ENCODE measurements at places on chromosomes 13 and 19.

GRCh38 chr19:2213799-2214198 lies 22.3 kb downstream of the PLEKHJ1 start:
- ATAC-seq: no peak

DNA sequence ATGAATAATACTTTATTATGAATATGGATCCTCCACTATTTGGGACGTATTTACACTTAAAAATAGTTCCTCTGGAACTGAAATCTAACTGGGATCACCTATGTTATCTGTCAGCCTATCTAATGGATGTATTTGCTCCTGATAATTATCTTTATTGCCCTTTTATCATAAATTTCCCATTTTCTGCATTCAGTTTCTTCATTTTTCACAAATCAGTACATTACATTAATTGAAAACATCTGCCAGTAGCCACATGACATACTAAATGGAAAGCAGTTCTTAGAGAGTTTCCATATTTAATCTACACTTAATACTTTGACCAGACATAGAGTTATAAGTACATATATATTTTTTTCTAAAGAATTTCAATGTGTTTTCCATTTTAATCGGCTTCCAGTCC lies 888.8 kb downstream of the SLITRK6 start:
- ATAC-seq: no peak

DNA sequence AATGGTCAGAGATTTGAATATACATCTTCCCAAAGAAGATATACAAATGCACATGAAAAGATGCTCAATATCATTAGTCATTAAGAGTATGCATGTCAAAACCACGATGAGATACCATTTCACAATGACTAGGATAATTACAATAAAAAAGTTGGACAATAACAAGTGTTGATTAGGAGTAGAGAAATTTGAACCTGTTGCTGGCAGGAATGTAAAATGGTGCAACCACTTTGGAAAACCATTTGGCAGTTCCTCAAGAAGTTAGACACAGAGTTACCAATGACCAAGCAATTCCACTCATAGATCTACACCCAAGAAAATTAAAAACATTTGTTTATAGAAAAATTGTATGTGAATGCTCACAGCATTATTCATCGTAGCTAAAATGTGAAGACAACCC lies 33.2 kb upstream of the STARD13 start:
- ATAC-seq: no peak

DNA sequence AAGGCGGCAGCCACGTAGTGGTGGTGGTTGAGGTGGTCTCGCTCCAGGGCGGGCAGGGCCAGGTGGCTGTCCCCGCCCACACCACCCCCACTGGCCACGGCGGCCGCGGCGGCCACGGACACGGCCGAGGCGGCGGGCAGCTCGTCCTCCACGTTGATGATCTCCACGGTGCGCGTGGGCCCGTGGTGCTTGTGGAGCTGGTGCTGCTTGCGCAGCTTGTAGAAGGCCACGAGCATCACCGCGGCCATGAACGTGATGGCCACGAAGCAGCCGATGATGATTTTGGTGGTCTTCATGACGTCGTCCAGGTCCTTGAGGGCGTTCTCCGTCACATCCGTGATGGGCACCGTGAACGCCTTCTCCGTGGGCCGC lies 4.0 kb upstream of the ASPDH start:
- no peak for ATAC-seq

DNA sequence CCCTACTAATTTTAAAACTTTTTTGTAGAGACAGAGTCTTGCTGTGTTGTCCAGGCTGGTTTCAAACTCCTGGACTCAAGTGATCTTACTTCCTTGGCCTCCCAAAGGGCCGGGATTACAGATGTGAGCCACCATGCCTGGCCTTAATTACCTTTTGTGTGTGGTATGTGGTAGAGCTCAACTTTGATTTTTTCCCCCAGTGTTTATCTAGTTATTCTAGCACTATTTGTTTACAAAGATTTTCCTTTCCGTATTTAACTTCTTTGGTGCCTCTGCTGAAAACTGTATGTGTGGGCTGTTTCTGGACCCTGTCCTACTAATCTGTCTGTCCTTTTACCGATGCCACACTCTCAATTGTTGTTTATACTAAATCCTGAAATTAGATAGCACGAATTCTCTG lies 9.4 kb upstream of the ERCC5 start:
- no peak for ATAC-seq

- ATAC-seq: no peak
Observed at GRCh38 chr13:112840472-112841302, 128.3 kb upstream of the MCF2L start.

DNA sequence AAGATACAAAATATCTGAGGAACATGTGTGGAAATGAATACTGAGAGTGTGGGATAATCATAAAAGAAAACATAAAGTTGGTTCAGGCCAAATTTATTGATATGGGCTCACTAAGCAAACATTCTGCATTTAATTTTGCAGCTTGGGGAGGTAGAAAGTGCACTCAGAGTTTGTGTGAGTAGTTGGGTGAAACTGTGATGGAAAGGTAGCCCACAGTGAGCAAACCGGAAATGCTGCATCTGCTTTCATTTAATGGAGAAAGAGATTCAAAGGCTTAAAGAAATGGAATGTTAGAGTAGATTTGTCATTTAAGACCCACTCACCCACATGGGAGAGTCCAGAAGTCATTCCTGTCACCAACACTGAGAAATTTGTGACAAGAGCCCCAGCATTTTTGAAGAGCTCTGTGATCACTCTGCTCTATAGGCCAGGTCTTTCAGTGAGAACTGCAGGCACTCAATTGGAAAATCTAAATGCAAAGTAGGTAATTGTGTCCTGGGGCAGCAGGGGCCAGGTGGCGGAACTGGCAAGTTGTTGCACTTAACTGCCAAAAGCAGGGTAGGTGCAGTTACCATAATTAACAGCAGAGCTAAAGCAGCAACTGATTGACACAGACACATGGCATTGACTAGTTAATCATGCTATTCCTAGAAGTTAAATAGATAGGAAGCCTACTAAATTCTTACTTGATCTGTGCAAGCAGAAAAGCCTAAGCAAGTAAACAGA lies 1228.3 kb upstream of the PCDH20 start:
- no peak for ATAC-seq

GRCh38 chr13:29362849-29363604 lies 232.5 kb downstream of the SLC7A1 start:
- peak; percentile 60 for ATAC-seq

GRCh38 chr19:39737351-39737750 lies 478 bp downstream of the CLC start:
- ATAC-seq: no peak

- ATAC-seq: no peak
Observed at GRCh38 chr19:38538386-38538785, 79.4 kb downstream of the MAP4K1 start.

DNA sequence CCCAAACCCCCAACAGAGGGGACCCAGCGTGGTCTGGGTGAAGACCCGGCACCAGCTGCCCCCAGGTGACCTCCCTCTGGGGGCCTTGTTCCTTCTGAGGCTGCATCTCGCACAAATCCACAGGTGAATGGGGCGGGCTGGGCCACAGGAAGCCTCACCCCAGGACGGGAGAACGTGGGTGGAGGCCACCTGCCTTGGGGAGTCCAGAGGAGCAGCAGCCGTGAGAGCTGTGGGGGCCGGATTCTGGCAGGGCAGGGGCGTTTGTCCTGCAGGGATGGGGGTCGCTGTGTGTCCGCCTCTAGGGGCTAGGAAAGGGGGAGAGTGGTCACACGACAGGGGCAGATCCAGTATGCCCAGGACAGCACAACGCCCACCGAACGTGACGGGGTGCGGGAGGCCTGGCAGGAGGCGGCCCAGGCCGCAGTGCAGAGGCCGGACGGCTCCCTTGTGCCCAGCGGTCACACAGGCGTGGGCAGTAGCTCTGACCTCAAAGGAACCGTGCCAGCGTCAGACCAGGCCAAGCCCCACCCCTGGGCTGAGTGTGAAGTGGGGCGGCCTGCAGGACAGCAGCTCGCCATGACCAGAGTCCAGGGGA lies 6.7 kb downstream of the POLR2E start:
- peak; percentile 6 for ATAC-seq

DNA sequence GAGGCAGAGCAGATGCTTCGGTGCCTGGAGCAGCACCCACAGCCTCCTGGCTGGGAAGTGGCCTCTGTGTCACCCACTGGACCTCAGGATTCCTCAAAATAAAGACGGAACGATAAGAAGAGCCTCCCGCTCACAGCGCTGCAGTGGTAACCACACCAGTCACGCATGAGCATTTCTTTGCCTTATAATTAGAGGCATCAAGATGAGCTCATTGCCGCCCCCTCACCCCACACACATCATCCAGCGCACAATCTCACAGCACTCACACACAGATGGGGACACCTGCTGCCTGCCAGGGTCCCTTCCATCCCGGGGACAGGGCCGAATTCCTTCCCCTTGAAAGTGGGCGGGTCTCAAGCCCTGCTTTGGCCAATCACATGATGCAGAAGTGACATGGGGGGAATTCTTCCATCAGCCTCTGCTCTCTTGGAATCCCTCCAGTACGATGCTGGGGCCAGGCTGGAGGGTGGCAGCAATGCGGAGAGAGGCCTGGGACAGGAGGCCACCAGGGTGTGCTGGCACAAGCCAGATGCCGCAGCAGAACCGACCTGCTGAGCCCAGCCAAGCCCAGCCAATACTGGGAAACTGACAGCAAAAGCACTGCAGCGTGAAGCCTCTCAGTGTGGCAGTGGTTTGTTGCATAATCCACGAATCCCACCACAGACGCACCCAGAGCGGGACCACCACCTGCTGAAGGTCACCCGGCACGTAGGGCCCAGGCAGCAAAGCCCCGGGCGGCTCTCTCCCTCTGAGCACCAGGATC lies 16.0 kb downstream of the PIP5K1C start:
- ATAC-seq: no peak

GRCh38 chr19:19205416-19206410 lies 2.5 kb upstream of the NR2C2AP start:
- no peak for ATAC-seq

GRCh38 chr19:6213266-6213595 lies 66.5 kb downstream of the MLLT1 start:
- ATAC-seq: no peak

GRCh38 chr13:81458170-81458569 lies 1117.2 kb upstream of the SPRY2 start:
- no peak for ATAC-seq

- ATAC-seq: no peak
Observed at GRCh38 chr13:60094385-60095088, 69.2 kb downstream of the DIAPH3 start.

DNA sequence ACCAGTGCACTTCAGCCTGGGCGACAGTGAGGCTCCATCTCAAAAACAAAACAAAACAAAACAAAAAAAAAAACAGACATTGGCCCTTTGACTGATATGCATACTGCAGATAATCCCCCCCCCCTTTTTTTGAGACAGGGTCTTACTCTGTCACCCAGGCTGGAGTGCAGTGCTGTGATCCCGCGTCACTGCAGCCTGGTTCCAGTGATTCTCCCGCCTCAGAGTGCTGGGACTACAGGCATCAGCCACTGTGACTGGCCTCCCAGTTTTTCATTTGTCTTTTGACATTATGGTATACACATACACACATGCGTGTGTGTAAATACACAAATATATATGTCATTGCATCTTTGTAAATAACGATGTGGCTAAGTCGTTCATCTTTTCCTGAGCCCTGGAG lies 61.8 kb downstream of the ATP11A start:
- no peak for ATAC-seq

GRCh38 chr19:49437231-49437630 lies 4.1 kb downstream of the SLC17A7 start:
- ATAC-seq: no peak

DNA sequence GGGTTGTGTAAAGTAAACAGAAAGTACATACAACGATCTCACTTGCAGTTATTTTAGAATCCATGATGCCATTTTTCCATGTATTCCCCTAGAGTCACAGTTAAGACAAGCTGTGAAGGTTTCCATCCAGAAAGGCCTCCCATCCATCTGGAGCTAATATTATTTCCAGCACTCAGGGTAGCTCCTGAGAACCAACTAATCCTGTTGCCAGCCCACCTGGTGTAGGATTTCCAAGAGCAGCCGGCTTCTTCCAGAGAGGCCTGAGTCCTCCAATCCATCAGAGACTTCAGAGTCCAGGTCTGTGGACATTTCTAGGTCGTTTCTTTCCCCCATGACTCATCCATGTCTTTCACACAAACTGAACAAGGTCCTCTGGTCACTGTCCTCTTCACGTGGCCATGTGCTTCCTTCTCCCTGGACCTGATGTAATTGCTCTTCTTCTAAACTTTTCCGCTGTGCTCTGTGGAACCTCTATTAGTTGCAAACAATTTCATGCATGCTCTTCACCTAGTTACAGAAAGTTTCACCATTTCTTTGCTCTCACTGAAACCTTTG lies 270.3 kb upstream of the TMTC4 start:
- no peak for ATAC-seq

DNA sequence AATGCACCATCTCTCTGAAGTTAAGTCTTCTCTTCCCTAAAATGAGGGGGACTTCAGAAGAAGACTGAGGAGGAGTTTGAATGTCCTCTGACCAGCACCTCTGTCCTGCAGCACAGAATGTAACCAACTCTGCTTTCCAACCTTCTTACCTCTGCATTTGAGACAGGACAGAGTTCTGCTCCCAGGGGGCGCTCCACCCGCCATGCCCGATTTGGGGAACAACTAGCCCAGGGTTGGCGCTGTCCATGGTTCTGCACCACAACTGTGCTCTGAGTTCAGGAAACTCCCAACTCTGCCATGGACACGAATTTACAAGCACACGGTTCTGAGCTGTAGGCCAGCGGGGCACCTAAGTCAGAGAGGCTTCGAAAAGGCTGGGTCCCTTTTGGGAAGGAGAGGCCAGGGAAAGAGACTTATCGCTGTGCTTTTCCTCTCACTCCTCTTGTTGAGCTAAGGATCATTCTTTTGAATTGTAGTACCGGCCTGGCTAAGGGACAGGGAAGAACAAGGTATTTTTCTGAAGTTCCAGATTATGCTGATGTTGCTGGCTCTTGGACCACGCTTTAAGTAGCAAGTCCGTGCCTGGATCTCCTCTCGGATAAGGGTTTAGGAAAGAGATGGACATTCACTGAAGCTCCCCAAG lies 22.2 kb downstream of the SIGLEC5 start:
- ATAC-seq: no peak

- ATAC-seq: no peak
Observed at GRCh38 chr19:54877471-54877870, 3.4 kb downstream of the FCAR start.

DNA sequence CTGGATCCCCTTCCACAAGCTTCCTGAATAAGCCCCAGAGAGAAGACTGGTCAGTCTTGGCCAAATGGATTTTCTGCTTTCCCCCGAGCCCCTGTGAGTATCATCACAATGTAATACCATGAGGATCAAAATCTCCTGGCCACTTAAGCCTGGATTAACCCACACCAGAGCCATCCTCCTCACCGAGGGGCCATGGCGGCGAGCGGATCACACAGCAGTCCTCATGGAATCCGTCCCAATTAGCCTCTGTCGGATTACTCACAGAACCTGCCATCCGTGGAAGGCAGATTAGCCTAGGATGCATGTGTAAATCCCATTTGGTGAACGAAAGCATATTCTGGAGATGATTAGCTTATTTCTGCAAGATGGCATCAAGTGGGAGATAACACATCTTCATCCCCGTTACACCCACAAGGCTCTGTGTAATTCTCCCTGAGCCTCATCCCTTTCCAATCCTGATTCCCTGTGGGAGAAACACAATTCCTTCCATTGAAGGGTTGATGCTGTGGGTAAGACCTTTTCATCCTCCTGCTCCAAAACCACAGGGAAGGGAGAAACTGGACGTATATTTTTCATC lies 42.5 kb downstream of the GNG7 start:
- ATAC-seq: no peak
